ENCODE measurements at places on chromosomes 2 and 18.

- no peak for DNase-seq
Observed at GRCh38 chr2:27929916-27930486, 39.5 kb downstream of the BABAM2 start.

- no peak for DNase-seq
Observed at GRCh38 chr18:54159906-54160305, 64.6 kb downstream of the MBD2 start.

- DNase-seq, result no peak
Observed at GRCh38 chr18:51578406-51578980, 381.0 kb upstream of the MEX3C start.

GRCh38 chr2:164677271-164677670 lies 56.0 kb upstream of the GRB14 start:
- no peak for DNase-seq

DNA sequence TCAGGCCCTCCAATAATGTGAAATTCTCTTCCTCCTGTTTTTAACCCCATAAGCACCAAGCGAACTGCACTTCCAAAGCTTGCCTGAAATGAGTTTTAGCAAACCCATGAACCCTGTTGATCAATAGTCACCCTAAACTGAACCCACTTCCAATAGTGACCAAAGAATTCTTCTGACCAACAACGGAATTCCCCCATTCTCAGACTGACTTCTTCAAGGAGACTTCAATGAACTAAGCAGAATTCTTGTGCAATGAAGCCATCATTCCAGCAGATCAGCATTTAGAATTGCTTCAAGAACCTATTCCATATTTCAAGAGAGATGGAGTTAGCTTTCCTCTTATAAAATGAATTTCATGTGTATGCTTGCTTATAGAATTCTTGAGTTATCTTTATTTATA lies 176.9 kb upstream of the FN1 start:
- DNase-seq, result no peak

- DNase-seq, result no peak
Observed at GRCh38 chr2:136236019-136236418, 118.1 kb upstream of the CXCR4 start.

- DNase-seq, result no peak
Observed at GRCh38 chr2:239327536-239328350, 73.1 kb downstream of the HDAC4 start.

DNA sequence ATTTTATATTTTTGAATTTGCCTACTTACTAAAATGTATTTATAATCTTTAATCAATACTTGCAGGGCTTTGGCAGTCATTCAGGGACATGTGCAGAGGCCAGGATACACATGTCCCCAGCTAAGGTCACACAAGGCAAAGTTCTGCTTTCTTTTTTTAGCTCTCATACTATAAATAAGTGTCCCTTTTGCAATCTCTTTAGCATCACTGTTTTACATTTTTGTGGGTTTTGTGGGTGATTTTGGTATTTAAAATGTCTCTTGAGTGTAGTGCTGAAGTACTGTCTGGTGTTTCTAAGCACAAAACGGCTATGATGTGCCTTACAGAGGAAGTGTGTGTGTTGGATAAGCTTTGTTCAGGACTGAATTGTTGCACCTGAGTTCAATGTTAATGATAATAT lies 309.0 kb upstream of the GULP1 start:
- DNase-seq, result no peak

- DNase-seq, result no peak
Observed at GRCh38 chr2:152542995-152543481, 174.2 kb downstream of the PRPF40A start.

- no peak for DNase-seq
Observed at GRCh38 chr2:42076357-42077225, 28.8 kb downstream of the PKDCC start.

GRCh38 chr18:26711756-26712155 lies 153.8 kb downstream of the AQP4 start:
- no peak for DNase-seq

- DNase-seq, result no peak
Observed at GRCh38 chr2:963876-964275, 13.2 kb downstream of the SNTG2 start.

GRCh38 chr2:179044500-179044899 lies 5.4 kb downstream of the CCDC141 start:
- no peak for DNase-seq

GRCh38 chr2:121186261-121186660 lies 98.7 kb downstream of the TFCP2L1 start:
- peak; percentile 57 for DNase-seq

GRCh38 chr2:140654565-140654964 lies 1476.3 kb downstream of the LRP1B start:
- DNase-seq, result no peak

DNA sequence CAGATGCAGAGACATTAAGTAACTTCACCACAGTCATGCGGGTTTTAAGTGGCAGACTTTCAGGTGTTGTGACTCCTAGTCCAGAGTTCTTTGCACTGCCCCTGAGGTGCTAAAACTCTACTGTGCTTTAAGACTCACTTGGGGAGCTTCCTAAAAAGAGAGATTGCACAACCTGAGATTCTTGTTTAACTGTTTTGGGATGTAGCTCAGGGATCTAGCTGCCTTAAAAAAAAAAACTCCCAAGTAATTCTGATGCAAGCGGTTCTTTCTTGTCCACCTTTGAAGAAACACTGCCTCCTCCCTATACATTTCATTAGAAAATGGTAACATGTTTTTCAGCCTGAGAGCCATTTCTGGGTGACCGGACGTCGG lies 13.0 kb downstream of the IL37 start:
- no peak for DNase-seq

GRCh38 chr2:74441170-74441689 lies 507 bp downstream of the RTKN start:
- peak; percentile 42 for DNase-seq

DNA sequence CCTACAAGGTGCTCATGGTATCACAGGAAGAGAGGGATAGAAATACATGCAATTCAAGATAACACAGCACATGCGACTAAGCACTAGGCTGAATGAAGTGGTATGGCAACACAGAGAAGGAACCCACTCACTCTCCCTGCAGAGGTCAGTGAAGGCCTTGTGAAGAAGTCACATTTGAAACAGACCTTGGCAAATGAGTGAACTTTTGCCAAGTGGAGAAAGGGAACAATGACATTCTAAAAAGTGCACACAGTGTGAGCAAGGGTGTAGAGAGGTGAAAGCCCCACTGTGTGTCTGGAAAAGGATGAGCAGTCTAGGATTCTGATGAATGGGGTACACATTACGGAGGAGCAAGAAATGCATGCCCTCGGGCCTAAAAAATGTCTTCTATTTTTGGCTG lies 23.3 kb downstream of the KLF7 start:
- DNase-seq, result no peak

- DNase-seq, result no peak
Observed at GRCh38 chr18:32891797-32892196, 119.0 kb upstream of the KLHL14 start.

DNA sequence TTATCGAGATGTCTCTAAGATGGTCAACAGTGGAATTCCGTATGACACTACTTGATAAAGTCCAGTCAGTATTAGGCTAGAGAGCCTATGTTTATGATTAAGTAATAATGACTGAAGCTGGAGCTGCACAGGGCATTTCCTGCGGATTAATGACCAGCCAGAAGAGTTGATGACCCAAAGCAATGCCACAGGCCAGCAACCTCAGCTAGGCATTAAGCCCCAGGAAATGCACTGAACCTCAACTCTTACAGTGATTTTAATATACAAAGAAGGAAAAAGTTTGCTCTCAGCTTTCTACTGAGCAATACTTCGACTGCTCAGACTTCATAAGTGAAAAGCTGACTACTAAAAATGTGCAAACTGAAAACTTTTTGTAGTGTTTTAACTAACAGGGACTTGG lies 3.9 kb downstream of the KCTD1 start:
- no peak for DNase-seq

- no peak for DNase-seq
Observed at GRCh38 chr2:73907840-73908452, 15.1 kb downstream of the ACTG2 start.

- DNase-seq, result no peak
Observed at GRCh38 chr2:228629251-228629650, 447.8 kb upstream of the SPHKAP start.

DNA sequence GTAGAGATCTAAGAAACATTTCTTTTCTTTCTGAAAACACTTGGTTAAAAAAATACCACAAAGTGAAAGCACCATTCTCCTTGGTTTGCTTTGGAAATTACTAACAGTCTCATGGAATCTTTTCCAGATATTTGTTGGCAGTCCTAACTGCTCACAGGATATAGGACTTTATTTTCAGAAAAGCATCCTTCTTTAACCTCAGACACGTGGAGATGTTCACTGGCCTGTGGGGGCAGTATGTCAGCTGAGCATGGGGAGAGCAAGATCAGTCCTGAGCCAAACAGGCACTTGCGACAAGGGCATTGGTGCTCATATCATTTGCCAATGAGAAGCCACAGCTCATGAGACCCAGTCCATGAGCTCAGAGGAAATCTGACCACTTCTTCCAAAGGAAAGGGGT lies 371.9 kb downstream of the NBAS start:
- DNase-seq, result no peak

DNA sequence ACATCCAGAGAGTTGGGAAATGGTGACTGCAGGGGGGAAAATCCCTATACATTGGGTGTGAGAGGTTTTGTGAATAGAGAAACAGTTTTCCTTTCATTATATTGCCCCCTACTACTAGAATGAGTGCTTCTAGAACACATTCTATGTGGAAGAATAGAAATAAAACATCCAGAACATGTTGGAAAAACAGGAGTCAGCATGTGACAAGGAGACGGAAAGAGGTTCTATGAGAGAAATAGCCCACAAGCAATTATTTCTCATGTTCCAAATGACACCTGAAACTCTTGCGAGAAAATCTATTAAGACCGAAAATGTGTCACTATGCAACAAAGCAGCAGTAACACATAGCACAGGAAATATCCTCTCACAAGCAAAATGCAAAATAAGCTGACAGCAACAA lies 202.7 kb upstream of the SPOPL start:
- DNase-seq, result no peak

DNA sequence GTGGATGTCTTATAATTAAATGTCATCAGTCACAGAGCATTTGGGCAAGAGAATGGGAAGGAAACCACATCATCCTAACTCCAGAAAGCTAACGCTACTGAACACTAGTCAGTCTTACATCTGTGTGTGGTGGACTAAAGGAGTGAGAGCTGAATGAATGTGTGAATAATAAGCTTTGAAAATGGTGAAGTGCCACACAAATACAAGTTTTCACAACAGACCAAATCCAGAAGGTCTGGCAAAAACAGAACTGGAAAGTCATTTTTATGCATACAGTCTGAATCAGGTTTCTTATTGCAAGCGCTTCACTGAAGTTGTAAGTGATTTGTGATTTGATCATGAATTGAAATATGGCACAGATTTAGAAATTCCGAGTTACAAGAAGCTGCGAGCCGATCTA lies 175.7 kb downstream of the ZNF516 start:
- DNase-seq, result no peak

- DNase-seq, result no peak
Observed at GRCh38 chr2:239436669-239437335, 36.0 kb upstream of the HDAC4 start.

DNA sequence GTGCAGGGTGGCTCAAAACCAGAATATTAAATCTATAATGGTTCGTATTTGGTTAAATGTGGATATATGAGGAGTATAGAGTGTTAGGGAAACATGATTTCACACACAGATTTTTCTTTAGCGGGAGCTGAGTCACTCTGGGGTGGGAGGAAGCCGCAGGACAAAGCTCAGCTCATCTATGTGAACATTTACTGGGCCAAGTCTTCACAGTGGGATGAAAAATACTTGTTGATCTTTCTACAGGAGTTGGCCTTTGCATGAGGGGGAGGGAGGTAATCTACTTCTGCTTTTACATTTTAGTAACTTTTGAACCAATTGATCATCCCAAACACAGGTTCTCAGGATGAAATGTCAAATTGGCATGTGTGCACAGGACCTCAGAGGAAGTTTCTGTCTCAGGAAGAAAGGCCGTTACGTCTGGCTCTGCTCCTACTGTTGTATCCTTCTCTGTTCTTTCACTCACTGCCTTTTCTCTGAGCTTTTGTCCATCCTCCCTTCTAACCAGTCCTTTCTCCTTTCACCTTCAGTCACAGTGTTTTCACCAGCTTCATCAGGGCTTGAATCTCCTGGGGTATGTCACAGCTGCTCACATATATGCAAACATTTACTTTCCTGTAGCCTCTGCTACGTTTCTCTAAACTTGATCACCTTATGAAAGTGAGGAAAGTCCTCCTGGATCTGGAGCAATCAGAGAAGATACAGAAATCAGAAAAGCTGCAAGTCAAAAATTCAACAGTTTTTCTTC lies 943.3 kb upstream of the FANCL start:
- DNase-seq, result no peak

DNA sequence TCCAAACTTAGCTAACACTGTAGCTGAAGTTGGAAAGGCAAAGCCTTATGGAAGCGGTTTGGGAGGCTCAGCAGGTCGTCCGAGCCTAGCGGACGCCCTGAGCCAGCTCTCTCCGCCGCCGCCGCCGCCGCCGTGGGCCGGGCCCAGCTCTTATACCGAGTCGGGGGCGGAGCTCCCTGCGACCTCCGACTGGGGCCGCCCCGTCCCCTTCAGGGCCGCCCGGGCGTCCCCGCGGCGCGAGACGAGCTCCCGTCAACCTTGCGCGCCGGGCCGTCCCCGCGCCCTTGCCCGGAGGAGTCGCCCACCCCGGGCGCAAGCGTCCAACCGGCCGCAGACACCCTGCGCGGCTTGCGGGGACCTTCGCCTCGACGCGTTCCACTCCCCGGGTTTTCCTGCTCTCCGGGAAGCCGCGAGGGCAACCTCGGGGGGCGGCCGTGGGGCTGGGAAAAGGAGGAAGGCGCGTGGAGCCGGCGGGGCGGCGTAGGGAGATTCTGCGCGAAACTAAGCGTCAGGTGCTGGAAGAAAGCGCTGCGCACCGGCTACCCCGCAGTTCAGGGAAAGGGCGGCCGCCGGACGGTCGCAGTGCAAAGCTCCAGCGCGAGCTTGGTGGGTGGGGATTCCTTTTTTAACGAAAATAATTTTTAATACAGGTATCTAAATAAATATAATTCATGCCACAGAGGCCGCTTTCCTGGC lies at the start of gene SLC40A1:
Gene SLC40A1, minus strand, starts transcription at position 129 of the 696 bp plus-strand sequence. CDS start 326 bp downstream, outside the sequence.
- peak; percentile 80 for DNase-seq

GRCh38 chr2:27707462-27708256 lies 44.0 kb downstream of the SLC4A1AP start:
- no peak for DNase-seq

- no peak for DNase-seq
Observed at GRCh38 chr18:80168982-80169381, 59.9 kb downstream of the ADNP2 start.

GRCh38 chr18:48179001-48179400 lies 230.2 kb downstream of the ZBTB7C start:
- no peak for DNase-seq
